Stimulated activated naive CD8-positive, alpha-beta T cell treated with anti-CD3 and anti-CD28 coated beads, Interleukin-15, Interleukin-2, amounts not matched to agents 100 U/mL and 50 U/mL, for 24 hours (primary cell): ENCODE measurements at places on chromosomes 11 and 22.

DNA sequence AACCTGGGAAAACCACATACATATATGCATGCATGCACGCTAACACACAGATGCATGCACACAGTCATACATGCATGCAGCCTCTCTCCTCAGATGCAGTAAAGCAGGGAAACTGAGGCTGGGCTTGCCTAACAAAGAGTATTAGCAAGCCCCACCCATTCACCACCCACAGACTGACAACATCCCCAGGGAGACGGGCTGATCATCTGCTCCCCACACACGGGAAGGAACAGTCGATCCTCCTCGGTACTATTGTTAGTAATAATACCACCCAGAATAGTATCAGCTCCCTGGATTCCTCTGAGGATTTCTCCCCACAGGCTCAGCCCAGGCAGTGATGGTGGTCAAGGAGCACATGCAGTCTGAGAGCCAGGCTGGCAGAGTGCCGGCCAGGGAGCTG is 41.2 kb downstream of the SLC22A12 start:
- no peak for DNase-seq

GRCh38 chr11:27861706-27862430 is 161.6 kb upstream of the BDNF start:
- no peak for DNase-seq

DNA sequence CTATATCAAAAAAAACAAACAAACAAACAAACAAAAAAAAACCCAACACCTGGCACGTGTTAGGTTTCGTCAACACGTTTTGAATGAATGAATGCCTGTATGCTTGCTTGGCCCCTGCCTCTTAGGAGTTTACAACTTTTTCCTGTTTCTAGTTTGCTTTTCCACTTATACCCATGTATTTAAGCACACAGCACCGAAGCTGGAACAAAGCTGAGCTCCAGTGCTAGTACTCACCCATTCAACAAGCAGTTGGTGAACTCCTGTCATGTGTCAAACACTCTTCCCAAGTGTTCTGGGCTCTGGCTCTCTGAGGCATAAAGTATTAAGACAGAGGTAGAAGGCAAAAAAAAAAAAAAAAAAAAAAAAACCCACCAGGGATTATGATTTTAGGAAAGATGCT is 599.3 kb downstream of the BUD13 start:
- DNase-seq = no peak

DNA sequence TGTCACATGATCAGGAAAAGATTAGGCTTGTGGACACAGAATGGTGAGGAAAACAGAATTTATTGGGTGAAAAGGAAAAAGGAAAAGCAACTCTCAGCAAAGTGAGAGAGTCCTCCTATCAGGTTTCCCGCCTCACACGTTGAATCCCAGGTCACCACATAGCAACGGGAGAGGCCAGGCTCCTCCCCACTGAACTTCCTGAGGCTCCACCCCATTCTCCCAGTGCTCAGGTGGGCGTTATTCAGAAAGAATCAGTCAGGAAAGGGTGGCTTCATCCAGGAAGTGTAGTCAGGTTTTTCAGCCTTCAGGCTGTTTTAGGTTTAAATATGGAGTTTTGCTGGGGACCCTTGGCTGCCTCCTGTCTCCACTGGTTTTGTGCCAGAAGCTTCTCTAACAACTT is 66.9 kb downstream of the SPON1 start:
- DNase-seq = no peak

GRCh38 chr11:26243426-26243825 is 88.5 kb upstream of the ANO3 start:
- DNase-seq = no peak

DNA sequence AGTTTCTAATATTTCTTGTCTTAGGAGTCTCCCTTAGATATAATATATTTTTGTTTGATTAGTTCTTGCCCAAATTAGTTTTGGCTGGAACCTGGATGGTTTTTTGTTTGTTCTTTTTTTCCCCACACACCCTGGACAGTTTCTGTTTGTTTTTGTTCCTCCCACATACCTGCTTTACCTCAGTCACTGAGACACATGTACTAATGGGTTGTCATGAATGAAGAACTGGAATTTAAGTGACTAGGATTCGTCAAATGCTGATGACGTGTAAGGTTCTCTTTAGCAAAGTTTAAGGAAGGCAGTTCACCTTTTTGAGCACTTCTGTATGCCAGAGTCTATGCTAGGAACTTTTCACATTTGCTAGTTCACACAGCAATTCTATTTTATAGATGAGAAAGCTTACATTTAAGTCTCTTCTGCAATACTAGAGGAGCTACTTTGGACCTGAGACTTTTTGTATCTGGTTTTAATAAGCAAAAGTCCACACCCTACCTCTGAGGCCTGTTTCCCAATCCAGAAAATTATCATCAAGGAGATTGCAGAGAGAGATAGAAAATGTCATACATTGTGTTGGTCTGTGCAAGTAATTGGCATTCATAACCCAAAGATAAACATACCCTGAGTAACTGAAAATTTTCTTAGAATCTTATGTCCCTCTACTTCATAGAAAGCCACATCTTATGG is 86.7 kb upstream of the RAB1B start:
- no peak for DNase-seq

GRCh38 chr11:74397501-74398243 is 561 bp downstream of the PGM2L1 start:
- peak; percentile 38 for DNase-seq

- peak; percentile 19 for DNase-seq
Measured at GRCh38 chr11:77547863-77548551, 41.7 kb upstream of the AQP11 start.

DNA sequence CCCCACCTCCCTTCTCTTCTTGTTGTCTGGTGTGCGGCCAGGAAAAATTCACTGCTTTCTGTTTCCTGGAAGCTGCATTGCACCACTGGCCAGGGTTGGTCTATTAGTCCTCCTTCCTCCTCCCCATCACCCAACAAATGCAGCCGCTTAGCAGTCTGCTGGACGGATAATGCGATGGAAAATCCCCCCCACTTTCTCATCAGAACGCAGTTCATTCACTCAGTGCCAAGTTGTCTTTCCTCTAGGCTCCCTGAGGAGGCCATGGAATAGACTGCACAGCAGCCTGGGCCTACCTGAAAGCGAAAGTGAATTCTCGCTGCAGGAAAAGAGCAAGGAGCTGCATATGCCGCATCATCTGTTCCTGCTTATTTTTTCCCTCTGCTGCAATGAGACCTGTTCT is 513.6 kb downstream of the METTL15 start:
- DNase-seq = no peak

DNA sequence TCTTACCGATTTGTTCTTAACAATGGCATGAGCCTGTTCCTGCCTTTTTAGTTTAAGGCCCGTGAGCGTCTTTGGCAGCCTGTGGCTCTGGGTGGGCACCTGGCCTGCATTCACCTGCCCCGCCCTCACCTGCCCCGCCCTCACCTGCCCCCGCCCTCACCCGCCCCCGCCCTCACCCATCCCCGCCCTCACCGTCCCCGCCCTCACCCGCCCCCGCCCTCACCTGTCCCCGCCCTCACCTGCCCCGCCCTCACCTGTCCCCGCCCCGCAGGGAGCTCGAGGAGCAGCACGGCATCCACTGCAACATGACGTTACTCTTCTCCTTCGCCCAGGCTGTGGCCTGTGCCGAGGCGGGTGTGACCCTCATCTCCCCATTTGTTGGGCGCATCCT is 14.2 kb downstream of the GATD1 start:
- no peak for DNase-seq

DNA sequence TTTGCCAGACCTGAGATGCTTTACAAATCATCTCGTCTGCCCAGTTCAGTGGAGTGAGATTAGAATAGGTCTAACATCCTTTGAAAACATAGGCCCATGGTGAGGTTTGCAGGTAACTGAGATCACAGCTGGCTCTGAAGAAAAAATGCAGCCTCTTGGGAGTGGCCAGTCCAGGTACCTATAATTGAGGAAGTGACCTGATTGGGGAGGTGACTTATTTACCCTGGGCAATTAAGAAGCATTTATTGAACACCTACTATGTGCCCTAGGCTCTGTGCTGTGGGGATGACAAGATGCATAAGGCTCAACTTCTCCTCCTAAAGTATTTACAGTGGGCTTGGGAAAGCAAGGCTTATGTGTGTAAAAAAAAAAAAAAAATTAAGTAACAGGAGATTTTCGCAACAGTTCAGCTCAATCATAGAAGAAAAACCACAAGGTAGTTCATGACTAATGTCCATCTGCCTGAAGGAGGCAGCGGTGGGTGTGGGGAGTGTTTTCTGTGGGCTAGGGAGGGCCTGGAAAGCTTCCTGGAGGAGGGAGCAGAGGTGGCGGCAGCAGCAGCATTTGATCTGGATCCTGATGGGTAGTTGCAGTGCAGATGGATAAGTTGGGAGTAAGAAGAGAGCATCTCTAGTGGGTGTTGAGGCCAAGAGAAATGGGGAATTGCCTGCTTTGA is 16.1 kb downstream of the MICAL2 start:
- DNase-seq = peak; percentile 34

DNA sequence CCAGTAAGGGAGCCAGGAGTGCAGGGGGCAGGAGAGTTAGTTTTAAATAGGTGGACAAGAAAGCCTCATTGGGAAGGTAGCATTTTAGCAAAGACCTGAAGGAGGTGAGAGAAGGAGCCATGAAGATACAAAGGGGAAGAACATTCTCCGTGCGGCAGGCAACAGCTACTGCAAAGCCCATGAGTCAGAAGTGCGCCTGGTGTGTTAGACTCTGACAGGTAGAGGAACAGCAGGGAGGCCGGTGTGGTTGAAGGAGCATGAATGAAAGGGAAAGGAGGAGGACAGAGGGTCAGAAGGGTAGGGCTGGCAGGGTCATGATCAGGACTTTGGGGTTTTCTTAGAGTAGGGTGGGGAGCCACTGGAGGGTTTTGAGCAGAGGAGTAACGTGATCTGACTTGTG is 34.5 kb upstream of the PAMR1 start:
- no peak for DNase-seq

DNA sequence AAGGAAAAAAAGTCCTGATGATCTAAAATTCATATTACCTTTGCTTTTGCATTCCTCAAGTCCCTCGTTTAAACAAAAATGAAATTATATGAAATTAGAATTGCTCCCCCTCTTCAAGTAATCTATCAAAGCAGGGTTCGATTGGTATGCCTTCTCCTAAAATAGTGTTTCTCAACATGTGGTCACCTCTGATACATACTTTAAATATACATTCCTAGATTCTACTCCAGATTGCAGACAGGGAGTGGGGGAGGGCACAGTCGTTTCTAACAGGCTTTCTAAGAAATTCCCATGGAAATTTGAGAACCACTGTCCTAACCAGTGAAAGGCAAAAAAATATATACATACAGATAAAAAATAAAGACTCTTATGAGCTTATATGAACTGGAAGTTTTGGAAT is 22.6 kb upstream of the IRAG1 start:
- DNase-seq = no peak

DNA sequence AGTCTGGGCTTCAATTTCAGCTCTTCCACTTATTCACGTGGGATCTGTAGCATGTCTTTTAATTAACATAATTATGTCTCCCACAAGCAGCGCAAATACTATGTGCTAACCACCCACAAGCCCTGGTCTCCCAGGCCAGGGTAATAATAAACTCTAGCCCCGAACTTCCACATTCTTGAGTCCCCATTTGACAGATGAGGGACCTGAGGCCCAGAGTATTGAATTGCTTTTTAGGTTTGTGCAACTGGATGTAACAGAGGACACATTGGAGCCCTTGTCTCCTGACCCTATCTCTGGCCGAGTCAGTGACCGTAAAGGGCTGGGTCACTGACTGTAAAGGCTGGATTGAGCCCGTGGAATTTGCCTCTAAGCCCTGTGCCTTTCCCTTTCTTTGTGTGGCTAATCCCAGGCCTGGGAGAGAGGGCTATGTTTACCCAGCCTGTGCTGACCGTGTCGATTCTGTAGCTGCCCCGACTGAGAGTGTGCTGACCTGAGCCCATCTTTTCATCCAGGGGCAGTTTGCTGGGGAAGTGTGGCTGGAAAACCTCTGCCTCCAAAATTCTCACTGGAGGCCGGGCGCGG is 3.9 kb downstream of the CRYBB2 start:
- DNase-seq = no peak

DNA sequence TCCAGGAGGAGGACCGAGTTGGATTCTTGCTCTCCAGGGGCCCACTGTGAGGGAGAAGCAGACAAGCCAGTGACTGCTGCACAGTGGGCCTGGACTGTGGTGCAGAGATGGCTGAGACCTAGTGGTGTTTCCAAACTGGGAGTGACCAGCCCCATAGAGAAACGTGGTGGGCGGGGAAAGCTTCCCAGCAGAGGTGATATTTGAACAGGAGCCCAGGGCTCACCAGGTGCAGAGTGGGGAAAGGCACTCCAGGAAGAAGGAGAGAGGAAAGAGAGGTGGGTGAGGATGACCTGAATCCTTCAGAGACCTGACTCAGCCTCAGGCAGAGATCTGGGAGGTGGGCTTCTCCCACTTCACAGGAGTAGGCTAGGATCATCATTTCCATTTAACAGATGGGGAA is 52.1 kb upstream of the RASD2 start:
- no peak for DNase-seq

DNA sequence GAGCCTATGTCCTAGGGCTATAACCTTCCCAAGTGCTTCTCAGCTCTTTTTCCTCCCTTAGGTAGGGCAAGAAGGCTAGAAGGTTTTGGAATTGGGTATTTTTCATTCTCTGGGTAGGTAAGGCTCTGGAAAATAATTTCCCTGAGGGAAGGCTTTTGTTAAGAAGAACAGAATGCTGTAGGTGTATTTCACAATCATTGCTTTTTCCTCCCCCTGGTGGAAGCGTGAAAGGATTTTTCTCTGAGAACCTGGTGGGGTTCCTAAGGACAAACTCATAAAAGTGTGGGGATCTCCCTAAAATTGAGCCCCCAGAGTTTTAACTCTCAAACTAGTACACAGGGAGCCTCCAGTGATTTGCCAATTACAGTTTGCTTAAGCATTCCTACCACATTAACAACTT is 41.1 kb upstream of the NARS2 start:
- DNase-seq = no peak

- no peak for DNase-seq
Measured at GRCh38 chr11:70663815-70664214, 265.5 kb downstream of the CTTN start.

DNA sequence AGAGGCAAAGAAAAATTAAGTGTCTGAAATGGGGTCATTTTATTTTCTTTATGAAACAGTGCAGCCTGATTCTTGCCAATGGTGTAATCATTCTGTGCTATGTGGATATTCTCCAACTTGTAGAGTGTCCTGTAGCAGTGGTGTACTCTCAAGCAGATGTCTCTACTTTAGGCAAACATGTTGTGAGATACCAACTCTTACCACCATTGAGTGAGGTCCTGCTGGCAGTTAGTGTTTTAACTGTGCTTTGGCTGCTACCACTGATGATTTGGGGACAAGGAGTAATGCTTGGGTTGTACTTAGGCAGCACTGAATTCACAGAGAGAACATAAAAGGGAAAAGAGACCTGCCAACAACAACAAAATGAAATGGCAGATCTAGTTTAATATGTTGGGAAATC is 122.5 kb downstream of the APIP start:
- DNase-seq = no peak
